ENCODE measurements at places on chromosomes 3 and 15. TPM values are rescaled to one million over a fixed set of nuclear protein-coding genes. Genes with fewer than 3 reads are reported as not detected.
A peak's percentile ranks its signal among the peaks of the same experiment; 100 is the strongest.

DNA sequence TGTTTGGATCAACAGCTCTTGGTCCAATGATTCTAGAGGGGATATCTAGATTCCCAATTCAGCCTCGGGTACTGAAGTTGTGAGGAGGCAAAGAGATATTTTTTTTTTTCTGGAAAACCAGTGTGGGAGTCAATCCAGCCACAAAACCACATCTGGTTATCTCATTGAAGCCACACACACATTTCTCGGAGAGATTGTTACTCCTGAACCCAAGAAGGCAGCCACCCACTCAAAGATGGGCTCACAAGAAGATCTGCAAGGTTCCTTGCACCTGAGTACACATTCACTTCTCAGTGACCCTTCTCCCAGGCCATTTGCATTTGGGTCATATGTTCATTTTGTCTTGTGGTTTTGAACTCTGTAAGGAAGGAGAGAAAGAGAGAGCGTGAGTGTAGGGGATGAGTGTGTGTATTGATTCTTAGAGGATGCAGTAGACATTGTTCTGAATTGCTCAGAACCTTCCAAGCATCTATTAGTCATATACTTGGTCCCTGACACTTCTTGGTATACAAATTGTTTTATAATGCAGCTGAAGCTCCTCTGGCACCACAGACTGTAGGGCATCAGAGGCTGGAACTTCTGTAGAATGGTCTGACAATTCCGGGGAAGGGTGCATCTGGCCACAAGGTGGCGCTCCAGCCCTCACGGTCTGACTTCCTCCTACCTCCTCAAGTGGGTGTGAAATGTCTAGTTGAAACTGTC lies 39.3 kb upstream of the TRA2B start:
- peak; percentile 81 for DNase-seq

GRCh38 chr3:11626084-11626463 lies 17.6 kb downstream of the VGLL4 start:
- DNase-seq: no peak

DNA sequence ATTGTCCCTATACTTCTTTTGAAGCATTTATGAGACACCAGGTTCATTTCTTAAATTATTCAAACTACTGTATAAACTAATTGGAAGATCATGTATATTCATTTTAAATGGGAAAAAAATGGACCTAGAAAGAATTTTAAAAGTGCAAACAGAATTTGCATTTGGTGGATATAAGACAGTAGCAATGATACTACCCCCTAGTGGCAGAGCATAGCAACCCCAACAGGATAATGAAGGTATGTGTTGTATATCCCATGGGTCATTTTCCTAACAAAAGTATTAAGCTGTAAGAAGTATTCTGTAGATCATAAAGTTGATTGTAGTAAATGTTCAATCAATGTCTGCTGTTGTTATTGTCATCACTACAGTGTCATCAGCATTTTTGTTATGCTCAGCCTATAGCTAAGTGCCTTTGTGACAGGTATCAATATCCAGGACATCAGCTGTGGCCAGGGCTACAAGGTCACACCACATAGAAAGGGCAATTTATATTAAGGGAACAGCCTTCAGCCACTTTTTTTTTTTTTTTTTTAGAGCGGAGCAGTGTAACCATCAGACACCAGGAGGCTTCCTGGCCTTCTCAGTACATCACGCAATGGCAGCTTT lies 175.8 kb downstream of the FOXB1 start:
- peak; percentile 12 for DNase-seq

DNA sequence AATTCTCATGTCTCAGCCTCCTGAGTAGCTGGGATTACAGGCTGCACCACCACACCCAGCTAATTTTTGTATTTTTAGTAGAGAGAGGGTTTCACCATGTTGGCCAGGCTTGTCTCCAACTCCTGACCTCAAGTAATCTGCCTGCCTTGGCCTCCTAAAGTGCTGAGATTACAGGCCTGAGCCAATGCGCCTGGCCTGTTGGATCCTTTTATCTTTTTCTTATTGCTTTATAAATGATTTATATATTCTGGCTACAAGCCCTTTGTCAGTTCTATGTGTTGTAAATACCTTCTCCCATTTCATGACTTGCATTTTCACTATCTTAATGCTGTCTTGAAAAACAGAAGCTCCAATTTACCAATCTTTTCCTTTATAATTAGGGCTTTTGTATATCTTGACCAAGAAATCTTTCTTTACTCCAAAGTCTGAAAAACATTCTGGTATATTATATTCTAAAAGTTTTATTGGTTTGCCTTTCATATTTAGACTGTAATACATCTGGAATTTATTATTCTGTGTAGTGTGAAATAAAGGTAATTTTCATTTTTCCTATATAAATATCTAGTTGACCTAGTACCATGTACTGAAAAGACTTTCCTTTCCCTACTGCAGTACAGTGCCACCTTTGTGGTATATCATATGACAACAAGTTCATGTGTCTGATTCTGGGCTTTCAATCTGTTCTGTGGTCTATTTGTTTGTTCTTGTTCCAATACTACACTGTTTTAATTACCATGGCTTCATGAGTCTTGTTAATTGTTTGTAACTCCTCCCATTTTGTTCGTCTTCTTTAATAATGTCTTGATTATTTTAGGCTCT lies 52.9 kb upstream of the RNU6-1 start:
- no peak for DNase-seq

DNA sequence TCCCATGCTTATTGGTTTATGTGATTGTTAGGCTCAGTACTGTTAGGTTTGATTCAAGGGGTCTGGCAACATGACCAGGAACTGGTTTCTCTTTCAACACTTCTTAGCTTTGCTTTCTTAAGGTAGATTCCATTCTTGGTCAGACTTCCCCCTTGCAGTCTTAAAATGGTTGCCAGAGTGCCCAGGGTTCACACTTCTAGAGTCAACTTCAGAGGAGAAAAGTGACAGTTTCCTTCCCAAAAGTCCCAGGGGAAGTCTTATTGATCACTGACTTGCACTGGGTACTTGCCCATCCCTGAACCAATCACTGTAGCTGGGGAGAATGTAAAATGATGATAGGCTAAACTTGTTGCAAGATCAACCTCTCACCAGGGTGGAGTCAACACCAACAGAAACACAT lies 14.1 kb downstream of the MGLL start:
- no peak for DNase-seq

DNA sequence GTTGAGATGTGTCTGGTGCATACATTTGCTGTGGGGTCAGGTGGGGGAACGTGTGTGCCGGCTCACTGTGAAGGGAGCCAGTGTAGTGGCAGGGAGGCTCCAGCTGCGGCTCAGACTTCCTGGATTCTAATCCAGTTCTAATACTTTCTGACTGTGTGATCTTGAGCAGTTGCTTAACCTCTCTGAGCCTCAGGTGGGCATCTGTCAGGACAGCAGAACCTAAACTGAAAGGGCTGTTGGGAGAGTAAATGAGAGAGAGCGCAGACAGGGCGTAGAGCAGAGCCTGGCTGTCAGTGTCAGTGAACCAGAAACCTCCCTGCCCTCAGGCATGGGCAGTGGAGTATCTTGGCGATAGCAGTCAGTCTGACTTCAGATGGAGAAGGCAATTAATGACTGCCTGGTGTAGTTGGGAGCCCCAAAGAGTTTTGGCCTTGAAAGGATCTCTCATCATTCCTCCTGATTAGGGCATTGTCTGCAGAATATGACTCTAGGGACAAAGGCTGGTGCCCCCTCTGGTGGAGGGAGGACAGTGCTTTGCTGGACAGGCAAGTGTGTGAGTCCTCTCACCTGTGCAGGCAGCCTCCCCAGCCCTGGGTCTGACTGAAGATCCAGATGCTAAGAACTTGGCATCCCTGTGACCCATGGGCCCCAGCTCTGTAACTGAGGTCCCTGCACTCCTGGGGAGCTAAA lies 9.6 kb downstream of the KBTBD13 start:
- DNase-seq: peak; percentile 57

TICRR gene
- total RNA-seq: not detected
